Stimulated activated CD8-positive, alpha-beta memory T cell treated with anti-CD3 and anti-CD28 coated beads, Interleukin-12 subunit alpha, Interleukin-12 subunit beta, amount 100 ng/mL, for 1 hour (primary cell): ENCODE measurements at places on chromosomes 13 and 19.

- DNase-seq, result peak; percentile 4
Measured at GRCh38 chr19:23799321-23799720, 40.6 kb upstream of the ZNF681 start.

GRCh38 chr13:107864543-107865317, 350.6 kb downstream of the LIG4 start:
- no peak for DNase-seq

GRCh38 chr19:49119411-49120324, at the start of gene PPFIA3:
TSS of gene PPFIA3 (plus strand) at chr19:49119544. CDS start at chr19:49127874, 8,330 bp downstream.
- no peak for DNase-seq

DNA sequence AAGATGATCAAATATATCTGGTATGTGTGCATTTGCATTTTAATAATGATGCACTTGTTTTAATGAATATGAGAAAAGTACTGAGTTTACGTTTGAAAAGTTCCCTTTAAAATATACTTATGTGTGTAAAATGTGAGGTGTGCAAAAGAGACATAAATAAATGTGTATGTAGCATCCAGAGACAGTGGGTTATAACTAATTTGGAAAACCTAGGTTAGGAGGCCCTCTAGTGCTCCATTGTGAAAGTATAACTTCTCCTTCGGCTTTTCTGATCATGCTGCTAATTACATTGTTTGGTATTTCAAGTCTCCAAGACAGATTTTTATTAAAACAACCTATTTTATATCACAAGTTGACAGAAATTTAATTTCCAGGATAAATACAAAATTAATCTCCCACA, 30.1 kb downstream of the SCEL start:
- DNase-seq, result no peak

GRCh38 chr19:56748378-56748777, 76.8 kb upstream of the ZNF835 start:
- DNase-seq, result no peak

GRCh38 chr13:60369242-60369641, 27.8 kb upstream of the TDRD3 start:
- no peak for DNase-seq

DNA sequence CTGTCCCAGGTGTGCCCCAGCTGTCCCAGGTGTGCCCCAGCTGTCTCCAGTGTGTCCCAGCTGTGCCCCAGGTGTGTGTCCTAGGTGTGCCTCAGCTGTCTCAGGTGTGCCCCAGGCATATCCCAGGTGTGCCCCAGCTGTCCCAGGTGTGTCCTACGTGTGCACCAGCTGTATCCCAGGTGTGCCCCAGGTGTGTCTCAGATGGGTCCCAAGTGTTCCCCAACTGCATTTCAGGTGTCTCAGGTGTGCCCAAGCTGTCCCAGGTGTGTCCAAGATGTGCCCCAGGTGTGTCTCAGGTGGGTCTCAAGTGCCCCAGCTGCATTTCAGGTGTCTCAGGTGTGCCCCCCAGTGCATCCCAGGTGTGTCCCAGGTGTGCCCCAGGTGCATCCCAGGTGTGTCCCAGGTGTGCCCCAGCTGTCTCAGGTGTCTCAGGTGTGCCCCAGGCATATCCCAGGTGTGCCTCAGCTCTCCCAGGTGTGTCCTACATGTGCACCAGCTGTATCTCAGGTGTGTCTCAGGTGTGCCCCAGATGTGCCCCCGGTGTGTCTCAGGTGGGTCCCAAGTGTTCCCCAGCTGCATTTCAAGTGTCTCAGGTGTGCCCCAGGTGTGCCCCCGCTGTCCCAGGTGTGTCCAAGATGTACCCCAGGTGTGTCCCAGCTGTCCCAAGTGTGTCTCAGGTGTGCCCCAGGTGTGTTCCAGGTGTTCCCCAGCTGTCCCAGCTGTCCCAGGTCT, 1.3 kb upstream of the GRK1 start:
- no peak for DNase-seq

DNA sequence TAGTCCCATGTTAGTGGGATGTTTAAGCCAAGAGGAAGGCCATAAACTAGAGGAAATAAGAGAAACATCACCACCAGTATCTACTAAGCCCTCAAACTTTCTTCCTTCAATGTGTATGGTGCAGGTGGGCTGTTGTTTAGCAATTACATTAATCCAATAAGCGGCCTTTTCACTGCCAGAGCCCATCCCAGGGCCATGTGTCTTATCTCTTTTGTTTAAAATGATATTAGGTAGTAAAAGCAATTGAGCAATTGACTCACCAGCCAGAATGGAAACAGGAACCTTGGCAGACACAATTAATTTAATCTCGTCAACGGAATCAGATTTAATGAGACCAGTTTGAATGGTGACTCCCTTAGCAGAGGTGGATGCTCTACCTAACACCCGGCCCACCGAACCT, 1503.5 kb downstream of the UQCRFS1 start:
- DNase-seq, result no peak

GRCh38 chr19:46124638-46125115, at the start of gene IGFL3:
TSS of gene IGFL3 (minus strand) at chr19:46124688. CDS start at chr19:46124649, 39 bp downstream.
- DNase-seq, result no peak

DNA sequence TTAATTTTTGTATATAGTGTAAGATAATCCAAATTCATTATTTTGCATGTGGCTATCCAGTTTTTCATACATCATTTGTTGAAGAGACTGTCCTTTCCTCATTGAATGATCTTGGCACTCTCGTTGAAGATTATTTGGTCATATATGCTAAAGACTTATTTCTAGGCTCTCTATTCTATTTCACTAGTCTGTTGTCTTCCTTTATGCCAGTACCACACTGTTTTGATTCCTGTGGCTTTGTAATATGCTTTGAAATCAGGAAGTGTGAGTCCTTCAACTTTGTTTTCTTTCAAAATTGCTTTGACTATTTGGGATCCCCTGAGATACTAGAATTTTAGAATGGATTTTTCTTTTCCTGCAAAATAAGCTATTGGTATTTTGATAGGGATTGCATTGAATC, 24.5 kb downstream of the FNDC3A start:
- DNase-seq, result no peak

DNA sequence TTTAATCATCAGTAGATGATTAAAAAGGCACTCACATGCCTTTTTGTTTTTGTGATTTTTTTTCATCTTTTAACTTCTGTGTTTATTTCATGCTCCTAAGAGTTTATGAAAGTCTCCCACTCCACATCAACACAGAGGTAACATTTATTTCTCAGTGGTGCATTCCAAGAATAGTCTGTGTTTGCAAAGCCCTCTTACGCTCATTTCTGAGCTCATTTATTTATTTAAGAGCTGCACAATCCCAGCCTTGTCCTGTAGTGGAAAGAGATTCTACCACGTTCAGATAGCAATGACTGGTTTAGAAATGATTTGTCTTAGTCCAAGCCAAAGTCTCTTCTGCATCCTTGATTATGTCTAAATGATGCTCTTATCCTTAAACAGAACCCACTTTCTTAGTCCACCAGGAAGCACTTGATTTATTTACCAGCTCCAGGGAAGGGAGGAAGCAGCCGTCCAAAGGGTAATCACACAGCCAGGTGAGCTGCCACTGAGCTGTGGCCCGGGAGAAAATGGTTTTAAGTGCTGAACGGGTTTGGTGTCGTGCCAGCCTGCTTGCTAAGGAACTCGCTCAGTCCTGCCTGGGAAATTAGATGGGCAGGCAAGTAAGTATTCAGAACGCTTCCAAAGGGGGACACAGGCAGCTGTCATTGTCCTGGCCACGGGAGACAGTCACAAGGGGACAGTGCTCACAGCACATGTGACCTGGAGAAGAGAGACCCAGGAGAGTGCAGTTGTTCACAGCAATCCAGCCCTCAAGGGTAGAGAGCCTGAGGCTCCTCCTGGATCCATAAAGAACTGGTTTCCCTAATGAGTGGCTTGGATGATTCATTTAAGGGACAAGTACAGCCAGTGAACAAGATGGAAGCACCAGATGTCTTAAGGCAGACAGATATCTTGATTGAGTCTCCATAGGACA, 131.8 kb upstream of the WASF3 start:
- DNase-seq, result no peak

- peak; percentile 23 for DNase-seq
Measured at GRCh38 chr19:12092065-12092867, 27.7 kb downstream of the ZNF844 start.

GRCh38 chr13:35780613-35781012, 304.1 kb upstream of the MAB21L1 start:
- DNase-seq, result no peak

DNA sequence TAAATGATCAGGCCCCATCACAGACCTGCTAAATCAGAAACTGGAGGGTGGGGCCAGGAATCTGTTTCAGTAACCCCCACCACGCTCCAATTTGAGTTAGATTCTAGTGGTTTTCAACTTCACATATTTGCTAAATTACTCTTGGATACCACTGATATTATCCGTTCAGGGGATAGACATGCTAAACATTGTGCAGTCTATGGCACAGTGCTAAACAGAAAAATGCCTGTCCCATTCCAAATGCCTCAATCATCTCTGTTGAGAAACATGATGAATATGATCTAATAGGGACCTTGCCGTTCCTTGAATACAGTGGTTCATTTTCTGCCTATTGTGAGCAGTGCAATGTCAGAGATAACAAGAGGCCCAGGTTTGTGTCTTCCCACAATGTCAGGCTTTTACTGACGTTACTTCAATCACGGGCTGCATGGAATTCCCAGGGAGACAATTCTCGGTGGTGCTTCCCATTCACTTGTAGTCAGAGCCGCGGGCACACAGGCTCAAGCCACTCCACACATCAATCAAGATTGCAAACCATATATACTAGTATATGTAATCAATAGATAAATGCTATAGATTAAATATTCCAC, 52.7 kb downstream of the MYO16 start:
- DNase-seq, result no peak

- no peak for DNase-seq
Measured at GRCh38 chr13:114066956-114067355, 65.5 kb downstream of the RASA3 start.

DNA sequence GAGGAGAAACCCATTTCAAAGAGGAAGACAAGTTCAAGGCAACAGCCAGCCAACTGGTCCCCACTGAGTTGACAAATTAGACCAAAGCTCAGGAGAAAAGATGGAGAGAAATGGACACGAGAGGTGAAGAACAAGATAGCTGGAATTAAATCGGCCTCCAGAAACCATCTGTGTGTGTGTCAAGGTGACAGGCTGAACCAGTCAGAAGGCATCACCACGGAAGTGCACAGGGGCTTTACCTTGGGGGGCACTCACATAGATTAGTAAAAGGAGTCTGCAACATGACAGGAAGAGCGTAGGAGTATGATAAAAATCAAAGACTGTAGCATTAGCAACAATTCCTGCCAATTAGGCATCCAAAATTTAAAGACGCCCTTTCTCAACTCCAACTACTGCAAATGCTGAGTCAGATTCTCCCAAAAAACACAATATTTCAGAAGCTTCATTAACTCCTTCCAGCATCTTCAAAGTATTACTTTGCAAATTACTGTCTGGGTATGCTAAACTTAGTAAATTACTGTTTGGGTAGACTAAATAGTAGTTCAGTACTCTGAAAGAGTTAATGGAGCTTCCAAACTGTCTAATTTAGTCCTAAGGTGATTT, 66.2 kb downstream of the FOXO1 start:
- DNase-seq, result no peak

- DNase-seq, result no peak
Measured at GRCh38 chr19:51187395-51188226, 37.3 kb upstream of the CD33 start.

DNA sequence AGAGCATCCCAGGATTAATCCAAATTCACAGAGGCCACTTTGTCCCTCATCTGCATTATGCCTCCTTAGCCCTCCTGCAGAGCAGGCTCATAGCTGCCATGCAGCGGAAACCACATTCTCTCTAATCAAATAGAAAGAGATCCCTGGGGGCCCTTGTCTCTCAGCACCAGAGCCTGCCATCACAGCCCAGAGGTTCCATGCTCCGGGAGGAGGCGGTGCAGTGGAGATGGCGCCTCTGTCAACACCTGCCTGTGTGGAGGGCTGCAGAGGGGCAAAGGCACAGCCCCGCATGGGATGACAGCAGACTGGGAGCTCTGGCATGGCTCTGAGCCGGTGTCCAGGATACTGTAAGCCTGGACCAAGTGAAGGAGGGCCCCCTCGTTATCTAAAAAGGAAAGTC, 111.3 kb downstream of the SLC7A1 start:
- no peak for DNase-seq

GRCh38 chr13:111893607-111894443, 173.1 kb upstream of the SOX1 start:
- DNase-seq, result no peak

DNA sequence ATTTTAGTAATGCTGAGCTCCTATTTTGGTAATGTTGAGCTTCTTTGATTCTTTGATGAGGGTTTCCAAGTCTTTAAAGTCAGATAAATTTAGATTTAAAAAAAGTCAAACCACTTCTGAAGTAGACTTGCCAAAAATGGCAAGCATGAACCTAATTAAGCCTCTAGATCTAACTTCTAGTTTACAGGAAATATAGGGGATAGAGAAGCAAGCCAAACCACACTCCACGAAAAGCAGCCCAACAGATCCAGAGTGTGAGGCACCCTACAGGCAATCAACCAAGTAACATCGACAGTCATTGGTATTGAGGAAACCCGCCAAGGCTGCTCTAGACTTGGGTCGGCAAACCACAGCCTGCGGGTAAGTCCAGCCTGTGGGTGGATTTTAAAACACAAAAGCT, 3.7 kb downstream of the GGACT start:
- DNase-seq, result no peak

DNA sequence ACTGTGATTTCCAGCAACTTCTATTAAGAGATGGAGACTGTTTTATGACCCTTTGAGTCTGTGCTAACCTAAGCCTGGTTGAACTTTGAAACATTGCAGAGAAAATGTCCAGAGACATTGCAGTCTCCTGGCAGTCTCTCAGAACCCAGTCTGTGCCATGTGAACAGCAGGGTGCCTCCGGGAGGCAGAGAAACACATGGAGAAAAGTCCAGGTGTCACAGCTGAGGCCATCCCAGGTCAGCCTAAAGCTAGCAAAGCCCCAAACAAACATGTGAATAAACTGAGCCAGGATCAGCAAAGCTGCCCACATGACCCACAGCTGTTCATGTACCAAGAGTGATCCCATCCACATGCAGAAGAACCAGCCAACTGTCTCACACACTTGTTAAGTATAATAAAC, 7.8 kb downstream of the CYP4F11 start:
- DNase-seq, result no peak

DNA sequence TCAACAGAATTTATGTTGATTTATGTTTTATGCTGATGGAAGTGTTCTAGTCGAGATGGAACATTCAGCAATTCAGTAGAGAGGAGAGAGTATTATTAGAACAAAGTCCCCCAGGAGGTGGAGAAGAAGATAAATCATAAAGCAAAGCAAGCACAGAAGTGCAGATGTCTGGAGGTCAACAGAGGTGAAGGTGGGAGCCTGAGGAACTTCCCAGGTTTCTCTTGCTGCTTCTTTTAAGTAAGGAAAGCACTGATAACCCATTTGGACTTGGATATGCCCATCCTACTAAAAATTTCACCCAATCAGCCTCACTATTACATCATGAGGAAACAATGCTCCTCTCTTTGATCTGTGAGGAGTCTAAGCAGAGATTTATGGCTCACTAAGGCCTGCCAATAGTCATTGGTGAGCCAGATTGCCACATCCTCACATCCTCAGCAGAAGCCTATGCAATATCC, 98.8 kb downstream of the EPSTI1 start:
- DNase-seq, result no peak
